ENCODE measurements at places on chromosomes 6 and 20. TPM values are rescaled to one million over a fixed set of nuclear protein-coding genes. Genes with fewer than 3 reads are reported as not detected.

POM121L2 gene
- not detected for total RNA-seq

CDKN1A gene
- 113 TPM for total RNA-seq

TOX2 gene
- 1.4 TPM for total RNA-seq

SYNDIG1 gene
- 17.6 TPM for total RNA-seq

PBOV1 gene
- not detected for total RNA-seq

PRND gene
- total RNA-seq, result 0.08 TPM

AMD1 gene
- total RNA-seq, result 46.0 TPM

PPIL6 gene
- 1.2 TPM for total RNA-seq

GRCh38 chr6:53854843-53855567, 60.2 kb downstream of the LRRC1 start:
- no peak for DNase-seq

GRCh38 chr6:117513778-117514365, 31.4 kb downstream of the DCBLD1 start:
- no peak for DNase-seq

- DNase-seq, result no peak
Measured at GRCh38 chr20:18986146-18986830, 172.7 kb downstream of the SCP2D1 start.

GRCh38 chr20:41213150-41213820, 75.9 kb downstream of the PLCG1 start:
- no peak for DNase-seq

- no peak for DNase-seq
Measured at GRCh38 chr20:21189761-21190523, 64.1 kb downstream of the KIZ start.

DNA sequence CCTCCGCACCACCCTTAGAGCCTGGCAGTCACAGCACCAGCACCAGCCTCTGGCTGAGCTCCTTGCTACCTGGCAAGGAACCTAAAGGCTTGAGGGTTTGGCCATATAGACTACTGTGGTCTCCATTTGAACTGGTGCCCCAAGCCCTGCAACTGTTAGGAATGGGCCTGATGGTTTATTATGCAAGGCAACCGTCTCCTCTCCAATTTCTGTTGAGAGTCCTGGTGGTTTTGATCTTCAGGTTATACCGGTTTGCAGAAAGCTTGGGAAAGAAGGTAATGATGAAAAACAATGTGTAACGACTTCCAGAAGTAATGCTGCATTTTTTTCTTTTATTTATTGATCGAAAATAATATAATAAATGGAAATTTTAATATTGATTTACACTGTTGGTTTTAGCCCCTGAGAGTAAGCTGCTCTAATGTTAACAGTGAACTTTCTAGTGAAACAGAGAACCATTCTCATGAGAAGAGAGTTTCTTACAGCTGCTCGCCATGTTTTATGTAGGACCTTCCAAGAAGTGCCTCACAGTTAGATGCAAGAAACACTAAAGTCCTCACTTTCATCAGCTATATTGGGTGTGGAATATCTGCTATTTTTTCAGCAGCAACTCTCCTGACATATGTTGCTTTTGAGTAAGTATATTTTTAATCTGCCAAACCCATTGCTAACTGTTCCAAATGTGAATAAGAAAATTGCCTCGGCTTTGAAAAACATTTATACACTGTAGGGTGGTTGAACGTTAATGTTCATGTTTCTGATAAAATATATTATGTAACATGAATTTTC, 112.8 kb downstream of the ADGRG6 start:
- no peak for DNase-seq

DNA sequence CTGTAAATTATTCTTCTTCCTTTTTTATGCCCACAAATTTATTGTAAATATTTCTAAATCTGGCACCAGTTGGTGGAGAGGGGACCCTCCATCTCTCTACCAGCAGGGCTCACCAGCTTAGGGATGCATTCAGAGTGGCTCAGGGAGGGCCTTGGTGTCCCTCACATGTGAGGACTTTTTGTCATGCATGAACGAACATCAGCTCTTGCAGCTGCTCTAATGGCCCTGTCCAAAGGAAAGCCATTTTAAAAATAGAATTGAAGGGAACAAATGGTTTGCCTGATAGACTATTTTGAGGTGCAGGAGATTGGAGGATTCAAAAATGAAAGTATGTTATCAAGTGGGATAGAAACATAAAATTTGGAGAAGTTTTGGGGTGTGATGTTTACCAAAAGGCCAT, 37.5 kb upstream of the KLHL31 start:
- no peak for DNase-seq

- DNase-seq, result no peak
Measured at GRCh38 chr6:109322825-109323224, 59.4 kb downstream of the CD164 start.

GRCh38 chr6:3324262-3324942, 65.7 kb downstream of the PSMG4 start:
- DNase-seq, result peak; percentile 77

DNA sequence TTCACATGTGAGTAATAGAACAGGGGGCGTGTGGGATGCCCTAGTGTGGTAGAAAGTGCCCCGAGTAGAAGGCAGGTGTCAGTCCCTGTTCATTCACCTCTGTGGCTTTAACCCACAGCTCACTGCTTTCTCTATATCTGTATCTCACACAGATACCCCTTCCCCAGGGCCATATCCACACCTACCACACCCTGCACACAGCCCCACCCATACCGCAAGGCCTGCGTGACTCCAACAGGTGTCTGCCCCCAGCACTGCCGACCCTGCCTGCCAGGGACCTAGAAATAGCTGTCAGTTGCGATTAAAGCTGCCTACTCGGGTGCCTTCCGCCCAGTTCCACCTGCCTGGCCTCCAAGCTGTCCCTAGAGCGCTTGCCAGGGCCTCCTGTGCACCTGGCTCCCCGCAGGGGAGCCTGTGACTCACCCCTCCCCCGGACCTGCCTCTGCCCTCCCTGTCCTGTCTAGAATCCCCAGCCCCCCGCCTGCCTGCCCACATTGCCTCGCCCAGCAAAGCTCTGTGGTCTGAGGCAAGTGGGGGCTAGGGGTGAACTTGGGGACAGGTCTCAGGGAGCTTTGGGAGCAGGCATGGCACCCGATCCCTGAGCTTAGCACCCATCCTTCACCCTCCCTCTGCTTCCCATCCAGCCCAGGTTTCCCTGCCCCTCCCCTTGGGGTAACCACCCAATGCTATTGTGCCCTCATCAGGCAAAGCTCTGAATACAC, 38.3 kb upstream of the ID1 start:
- DNase-seq, result no peak

- no peak for DNase-seq
Measured at GRCh38 chr6:44078827-44079671, 48.2 kb downstream of the MRPL14 start.

DNA sequence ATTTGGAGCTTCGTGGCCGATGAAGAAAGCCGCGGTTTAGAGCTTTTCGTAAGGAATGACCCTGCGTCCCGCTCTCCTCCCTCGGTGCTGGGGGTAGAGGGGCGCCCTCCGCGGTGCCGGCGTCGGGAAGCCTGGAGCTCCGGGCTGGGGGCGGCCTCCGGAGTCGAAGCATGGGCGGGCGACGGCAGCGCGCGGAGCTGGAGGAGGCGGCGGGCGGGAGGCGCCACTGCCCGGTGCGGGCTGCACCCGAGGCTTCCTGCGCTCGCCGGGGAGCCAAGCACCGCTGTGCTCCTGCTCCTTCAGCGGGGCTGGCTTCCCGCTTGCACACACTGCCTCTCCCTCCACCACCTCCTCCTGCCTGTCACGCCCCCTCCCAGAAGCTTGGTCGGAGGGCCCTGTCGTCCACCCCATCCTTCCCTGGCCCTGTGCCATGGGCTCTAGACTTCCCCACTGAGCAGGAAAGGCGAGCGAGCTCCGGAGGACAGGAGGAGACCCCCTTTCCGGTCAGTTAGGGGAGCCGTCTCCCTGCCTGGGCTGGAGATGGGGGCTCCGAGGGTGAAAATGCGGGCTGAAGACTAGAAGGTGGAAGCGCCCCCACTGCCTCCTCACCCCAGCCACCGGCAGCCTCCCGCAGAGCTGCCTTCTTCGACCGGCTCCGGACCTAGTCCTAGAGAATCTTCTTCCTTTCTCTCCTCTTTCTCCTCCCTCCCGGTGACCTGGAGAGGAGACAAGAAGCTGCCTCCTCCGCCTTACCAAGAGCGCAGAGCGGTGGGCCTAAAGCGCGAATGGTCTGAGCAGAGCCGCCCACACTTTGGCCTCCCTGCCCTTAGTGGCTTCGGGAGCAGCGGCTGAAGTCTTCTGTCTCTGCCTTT, 1.8 kb downstream of the CDH4 start:
- no peak for DNase-seq

DNA sequence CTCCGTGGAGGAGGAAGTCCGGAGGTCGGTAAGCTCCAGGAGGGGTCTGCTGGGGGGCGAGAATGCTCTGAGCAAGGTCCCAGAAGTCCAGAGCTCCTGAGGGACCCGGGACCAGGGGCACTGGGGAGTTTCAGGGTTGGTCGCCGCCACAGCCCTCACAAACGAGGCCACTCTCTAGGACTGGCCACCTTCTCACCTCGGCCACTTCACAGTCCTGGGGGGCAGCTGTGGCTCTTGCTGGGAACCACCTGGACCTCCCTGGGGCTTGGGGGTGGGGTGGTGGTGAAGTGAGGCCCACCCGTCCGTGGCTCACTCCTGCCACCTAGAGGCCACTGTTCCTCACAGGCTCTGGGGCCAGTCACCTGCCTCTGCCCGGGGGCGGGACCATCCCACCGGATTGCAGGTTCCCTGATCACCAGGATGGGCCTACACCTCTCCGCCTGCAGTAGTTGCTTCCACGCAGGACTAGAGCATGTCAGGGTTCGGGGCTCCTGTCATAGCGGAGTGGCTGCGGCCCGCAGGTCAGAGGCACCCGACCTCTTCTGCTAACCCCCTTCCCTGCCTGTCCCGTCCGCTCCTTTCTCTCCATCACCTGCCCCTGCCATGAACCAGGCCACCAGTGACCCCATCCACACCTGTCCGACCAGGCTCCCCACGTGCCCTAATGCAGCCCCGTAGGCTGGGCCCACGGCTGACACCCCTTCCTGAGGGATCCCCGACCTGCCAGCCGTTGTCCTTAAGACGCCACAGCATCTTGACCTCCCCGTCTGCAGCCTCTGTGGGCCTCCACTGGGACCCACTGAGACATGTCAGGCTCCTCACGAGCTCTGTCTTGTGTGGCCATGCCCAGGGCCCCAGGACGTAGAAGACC, 5.1 kb upstream of the TCEA2 start:
- peak; percentile 90 for DNase-seq

DNA sequence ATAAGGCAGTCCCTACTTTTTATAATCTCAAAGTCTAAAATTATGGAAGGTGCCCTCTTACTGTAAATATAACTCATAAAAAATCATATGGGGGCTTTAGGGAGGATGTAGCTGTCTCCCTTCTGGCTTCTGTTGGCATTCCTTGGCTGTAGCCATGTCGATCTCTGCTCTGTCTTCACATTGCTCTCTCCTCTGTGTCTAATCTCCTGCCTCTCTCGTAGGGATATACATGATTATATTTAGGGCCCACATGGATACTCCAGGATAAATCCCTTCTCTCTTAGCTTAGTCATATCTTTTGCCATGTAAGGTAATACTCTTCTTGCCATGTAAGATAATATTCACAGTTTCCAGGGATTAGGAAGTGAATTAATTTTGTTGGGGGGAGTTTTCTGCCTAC, 28.6 kb downstream of the CDS2 start:
- no peak for DNase-seq

DNA sequence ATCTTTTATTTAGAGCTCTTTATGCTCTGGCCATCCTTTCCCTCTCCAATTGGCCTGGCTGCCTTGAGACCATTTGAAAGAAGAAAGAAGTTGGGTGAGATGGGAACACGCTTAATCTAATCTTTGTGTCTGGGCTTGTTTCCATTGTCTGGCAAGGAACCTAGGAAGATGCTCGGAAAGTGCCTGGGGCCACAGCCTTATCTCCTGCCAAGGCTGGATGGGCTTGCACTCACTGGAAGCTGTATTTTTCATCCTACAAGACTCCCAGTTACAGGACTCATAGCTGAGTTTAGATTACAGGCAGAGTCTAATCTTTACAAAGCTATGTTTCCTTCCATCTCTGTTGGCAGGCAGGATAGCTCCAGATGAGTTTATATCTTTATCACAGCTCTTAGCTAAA, 33.1 kb upstream of the CDYL start:
- no peak for DNase-seq

GRCh38 chr6:33372526-33373123, 19.0 kb upstream of the KIFC1 start:
- DNase-seq, result no peak

DNA sequence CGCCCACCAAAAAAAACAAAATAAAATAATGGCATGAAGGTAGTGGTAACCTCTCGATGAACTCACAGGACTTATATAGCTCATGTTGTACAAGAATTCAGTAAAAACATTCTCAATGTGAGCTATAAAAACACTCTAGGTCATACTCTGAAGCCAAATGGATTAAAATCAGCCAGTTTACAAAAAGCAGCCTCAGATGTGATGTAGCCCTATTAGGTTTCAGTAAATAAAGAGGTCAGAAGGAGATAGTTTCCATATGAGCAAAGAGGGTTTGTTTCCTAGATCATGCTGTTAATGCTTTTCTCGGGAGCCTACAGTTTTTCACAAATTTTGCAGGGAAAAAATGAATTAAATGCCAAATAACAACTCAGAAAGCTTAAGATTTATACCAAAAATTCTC, 319.5 kb upstream of the HSF2 start:
- no peak for DNase-seq

DNA sequence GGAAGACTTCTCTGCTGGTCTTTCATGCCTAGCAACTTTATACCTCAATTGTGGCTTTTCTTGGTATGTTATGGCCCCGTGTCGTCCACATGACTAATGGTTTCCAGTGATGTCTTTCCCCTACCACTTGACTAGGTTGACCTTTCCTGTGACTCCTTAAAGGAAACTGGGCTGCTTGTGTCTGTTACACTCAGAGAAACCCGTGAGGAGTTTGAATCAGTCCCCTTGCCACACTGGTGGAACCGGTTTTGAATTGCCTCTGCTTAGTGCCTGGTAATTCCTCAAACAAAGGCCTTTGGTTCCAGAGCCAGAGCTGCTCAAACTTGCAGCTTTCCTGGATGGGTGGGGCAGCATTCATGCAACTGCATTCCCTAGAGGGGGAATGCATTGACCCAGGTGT, 21.9 kb downstream of the ECT2L start:
- no peak for DNase-seq

DNA sequence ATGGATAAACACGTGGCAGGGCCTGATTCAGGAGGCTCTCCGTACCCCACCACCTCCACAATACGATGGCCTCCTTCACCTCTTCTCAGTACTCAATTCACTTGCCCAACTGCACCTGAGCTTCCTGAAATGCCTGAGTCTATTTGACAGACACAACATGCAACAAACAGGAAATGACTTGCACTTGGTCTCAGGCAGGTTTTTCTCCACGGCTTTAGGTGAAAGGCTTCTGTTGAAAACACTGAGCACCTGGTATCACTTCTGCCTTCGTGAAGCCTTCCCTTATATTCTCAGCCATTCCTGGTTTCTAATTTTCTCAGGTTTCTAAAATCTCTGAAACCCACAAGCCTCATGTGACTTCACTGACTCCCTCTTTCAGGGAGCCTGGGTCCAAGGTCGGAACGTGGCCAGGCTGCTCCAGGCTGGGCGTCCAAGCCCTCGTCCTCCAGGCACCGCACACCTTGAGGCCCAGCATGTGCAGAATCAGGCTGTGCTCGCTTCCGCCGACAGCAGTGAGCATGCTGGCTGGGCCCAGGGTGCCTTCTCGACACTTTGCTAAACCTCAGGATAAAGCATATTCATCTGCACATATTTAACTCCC, 34.7 kb downstream of the TAF4 start:
- no peak for DNase-seq
